Stimulated activated CD8-positive, alpha-beta memory T cell treated with anti-CD3 and anti-CD28 coated beads, Interleukin-15, amount 100 ng/mL, for 24 hours (primary cell): ENCODE measurements at places on chromosomes 6 and 20.

GRCh38 chr6:22596011-22596410, 26.6 kb downstream of the HDGFL1 start:
- no peak for DNase-seq

DNA sequence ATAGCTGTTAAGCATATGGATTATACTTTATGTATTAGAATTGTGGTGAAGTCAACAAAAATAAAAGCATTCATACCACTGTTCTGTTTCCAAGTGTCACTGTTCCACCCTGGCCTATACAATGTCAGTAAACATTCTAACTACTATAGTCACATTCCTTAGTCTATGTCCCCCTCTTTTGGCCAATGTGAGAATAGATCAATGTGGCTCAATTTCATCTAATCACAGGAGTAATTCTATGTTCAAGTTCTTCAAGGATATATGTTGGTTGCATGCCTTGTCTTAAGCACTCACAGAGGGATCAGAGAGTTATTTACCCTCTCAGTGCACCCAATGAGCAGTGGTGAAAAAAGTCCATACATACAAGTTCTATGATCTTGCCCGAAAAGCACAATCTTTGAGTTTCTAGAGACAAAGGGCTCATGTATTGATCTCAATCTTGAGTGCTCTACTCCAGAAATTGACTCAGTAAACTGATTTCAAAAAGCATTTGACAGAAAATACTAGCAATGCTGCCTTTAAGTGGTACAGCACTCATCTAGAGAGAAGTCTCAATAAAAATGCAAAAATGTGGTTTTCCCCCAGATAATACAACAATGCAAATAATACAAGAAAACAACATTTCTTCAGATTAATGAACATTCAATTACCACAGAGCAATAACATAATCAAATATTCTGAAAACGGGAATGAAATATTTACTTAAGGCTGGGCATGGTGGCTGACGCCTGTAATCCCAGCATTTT, 16.5 kb downstream of the SMLR1 start:
- no peak for DNase-seq

DNA sequence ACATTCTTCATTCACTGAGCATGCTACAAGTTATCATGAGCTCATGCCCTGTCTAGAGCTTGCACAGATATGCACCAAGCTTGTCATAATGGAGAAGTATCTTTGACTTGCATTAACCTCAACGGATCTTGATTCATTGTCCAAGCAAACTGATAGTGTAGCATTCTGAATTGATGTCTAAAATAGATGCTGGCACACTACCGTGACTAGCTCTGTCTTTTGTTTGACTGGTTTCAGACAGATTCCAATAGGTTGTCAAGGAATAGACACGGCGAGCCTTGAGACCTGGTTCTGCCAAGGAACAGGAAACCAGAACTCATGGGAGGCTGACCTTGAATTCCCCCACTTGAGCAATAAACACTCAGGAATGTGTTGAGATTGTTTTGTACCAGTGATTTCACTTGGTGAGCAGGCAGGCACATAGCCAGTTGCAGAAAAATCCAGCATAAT, 1153.1 kb upstream of the GJE1 start:
- no peak for DNase-seq

DNA sequence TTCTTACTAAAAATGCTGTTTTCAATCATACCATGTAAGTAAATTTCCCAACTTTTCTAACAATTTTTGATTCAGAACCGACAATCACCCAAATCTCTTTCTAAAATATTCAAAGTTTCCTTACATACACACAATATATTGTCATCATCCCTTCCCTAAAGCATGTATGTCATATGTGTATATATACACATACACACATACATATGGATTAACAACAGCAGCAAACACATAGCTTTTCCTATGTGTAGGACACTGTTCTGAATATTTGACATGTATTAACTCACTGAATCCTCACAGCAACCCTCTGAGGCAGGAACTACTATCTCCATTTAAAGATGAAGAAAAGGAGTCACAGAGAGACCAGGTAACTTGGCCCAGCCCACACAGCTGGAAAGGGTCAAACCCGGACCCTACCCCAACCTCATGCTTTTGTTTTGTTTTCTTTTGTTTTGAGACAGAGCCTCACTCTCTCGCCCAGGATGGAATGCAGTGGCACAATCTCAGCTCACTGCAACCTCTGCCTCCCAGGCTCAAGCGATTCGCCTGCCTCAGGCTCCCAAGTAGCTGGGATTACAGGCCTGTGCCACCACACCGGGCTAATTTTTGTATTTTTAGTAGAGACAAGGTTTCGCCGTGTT, 7.2 kb downstream of the FYN start:
- DNase-seq = no peak

DNA sequence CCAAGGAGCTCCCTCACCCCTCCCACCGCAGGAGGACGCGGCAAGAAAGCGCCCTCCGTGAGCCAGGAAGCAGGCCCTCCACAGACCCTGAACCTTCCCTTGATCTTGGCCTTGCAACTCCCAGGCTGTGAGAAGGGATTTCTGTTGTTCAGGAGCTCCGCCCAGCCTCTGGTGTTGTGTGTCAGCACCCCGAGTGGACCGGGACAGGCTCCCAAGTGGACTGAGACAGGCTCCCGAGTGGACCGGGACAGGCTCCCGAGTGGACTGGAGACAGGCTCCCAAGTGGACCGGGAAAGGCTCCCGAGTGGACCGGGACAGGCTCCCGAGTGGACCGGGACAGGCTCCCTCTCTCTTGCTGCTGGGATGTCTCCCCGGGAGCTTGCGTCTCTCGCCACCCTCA, 9.3 kb upstream of the NTSR1 start:
- DNase-seq = no peak

- DNase-seq = no peak
Measured at GRCh38 chr6:107353773-107354382, 105.5 kb downstream of the PDSS2 start.

GRCh38 chr6:70396163-70396562, 17.1 kb upstream of the FAM135A start:
- no peak for DNase-seq

GRCh38 chr20:46688151-46689081, 828 bp downstream of the TP53RK start:
- no peak for DNase-seq

DNA sequence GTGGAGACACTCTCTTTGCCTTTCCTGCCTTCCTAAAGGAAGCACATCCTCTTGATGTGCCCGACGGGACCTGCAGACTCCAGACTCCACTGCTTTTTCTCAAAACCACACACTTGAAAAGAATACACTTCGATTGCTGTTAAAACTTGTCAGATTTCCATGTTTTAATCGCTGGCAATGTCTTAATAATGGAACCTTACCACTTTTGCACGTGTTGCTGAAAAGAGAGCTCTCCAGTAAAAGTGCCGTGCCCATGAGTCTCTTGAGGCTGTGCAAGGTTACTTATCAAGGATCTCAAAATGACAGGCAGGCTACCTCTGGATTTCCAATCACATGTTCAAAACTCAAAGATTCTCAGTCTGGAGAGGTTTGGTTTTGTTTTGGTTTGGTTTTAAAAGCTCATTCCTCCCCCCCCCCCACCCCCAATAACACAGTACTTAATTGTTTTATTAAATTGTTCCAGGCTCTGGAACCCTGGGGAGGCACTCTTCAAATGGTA, 12.0 kb upstream of the TFAP2A start:
- no peak for DNase-seq

- no peak for DNase-seq
Measured at GRCh38 chr20:62063981-62064769, 1.5 kb downstream of the TAF4 start.

DNA sequence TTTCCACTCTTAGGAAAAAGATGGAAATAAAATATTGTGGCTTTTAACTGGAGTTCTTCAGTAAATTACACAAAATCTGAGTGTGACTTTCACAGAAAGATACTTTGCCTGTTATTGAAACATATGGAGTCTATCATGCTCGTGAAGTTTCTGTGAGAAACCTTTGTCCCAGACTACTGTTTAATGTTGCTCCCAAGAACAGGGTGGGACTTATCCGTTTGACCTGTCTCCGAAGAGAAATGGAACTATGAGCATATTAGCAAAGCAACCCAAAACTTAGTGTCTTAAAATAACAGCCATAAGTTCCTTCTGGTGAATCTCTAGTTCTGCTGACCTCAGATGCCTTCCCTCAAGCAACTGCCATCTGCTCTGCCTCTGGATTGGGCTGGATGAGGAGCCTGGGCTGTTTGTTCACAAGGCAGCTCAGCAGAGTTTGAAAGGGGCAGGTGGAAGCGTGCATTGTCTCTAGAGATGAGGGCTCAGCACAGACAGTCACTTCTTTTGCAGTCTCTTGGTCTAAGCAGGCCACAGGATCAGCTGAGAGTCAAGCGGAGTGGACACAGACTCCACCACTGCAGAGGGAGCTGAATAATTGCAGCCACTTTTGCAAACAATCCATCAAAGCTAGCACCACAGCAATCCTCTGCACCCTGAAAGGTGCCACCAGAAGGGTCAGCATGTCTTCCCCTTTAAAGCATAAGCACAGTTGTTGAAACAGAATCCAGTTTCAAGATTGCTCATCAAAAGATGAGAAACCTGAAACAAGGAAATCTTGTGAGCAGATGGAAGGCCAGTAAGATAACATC, 52.8 kb downstream of the MYB start:
- no peak for DNase-seq

DNA sequence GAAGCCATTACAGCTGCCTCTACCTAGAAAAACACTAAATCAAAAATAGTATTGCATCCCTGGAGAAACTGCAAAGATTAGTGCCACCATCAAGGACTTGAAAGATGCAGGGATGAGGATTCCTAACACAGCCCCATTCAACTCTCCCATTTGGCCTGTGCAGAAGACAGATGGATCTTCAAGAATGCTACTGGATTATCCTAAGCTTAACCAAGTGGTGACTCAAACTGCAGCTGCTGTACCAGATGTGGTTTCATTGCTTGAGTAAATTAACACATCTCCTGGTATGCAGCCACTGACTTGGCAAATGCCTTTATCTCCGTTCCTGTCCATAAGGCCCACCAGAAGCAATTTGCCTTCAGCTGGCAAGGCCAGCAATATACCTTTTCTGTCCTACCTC, 117.4 kb downstream of the TBC1D32 start:
- DNase-seq = no peak

DNA sequence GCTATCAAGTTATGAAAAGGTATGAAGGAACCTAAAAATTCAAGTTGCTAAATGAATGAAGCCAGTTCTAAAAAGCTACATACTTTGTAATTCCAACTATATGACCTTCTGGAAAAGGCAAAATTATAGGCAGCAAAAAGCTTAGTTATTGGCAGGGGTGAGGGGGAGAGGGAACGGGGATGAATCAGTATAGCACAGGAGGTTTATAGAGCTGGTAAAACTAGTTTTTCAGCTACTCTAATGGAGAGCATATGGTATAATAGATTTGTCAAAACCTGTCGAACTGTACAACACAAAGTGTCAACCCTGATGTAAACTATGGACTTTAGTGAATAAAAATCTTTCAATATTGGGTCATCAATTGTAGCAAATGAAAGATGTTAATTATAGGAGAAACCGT, 18.7 kb downstream of the MANEA start:
- no peak for DNase-seq

GRCh38 chr6:168949981-168950857, 303.4 kb downstream of the THBS2 start:
- no peak for DNase-seq

- no peak for DNase-seq
Measured at GRCh38 chr6:145194389-145194788, 540.9 kb downstream of the EPM2A start.

- DNase-seq = no peak
Measured at GRCh38 chr6:116762235-116762634, 3.3 kb downstream of the FAM162B start.

- DNase-seq = no peak
Measured at GRCh38 chr6:156427345-156427744, 349.8 kb upstream of the ARID1B start.

GRCh38 chr6:40715570-40716403, 128.6 kb upstream of the LRFN2 start:
- no peak for DNase-seq

GRCh38 chr20:56391596-56392131, 351 bp downstream of the AURKA start:
- no peak for DNase-seq

GRCh38 chr20:11117808-11118528, 444.2 kb upstream of the JAG1 start:
- DNase-seq = no peak

DNA sequence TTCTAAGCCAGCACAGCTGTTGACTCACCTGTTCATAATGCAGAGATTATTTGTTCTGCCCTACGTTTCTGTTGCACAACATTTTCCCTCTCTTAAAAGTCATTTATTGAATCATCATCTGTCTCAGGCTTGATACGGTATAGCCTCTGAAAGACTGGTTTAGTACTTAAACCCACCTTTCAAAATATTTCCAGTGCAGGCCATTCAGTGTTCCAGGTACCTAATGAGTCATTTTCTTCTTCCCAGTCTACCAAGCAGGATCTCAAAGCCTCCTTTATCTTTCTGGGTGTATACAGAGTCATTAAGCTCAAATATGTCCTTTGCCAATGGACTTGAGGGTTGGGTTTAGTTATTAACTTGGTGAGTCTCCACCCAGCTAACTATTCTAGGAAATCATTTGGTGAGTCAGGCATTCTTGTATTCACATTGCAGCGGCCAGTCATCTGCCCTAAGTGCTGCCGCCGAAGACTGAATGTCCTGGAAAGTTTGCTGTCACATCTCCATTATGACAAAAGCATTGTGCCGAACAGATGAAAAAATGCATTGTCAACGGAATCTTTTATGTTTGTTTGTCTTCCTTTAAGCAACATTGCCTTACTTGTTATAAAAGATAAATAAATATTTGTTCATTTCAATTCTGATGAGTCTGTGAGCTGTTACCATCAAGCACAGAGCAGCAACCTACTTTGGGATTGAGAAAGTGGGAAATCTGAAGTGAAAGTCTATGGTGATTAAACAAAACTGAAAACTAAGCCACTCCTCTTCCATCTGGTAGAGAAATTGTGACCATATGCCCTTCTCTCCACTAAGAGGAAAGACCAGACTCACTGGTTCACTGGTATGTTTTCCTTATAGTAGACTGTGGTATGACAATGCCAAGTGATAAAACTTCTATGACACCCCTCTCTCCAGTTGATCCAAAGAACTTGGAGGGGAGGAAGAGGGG, 14.3 kb upstream of the FAM135A start:
- DNase-seq = no peak

DNA sequence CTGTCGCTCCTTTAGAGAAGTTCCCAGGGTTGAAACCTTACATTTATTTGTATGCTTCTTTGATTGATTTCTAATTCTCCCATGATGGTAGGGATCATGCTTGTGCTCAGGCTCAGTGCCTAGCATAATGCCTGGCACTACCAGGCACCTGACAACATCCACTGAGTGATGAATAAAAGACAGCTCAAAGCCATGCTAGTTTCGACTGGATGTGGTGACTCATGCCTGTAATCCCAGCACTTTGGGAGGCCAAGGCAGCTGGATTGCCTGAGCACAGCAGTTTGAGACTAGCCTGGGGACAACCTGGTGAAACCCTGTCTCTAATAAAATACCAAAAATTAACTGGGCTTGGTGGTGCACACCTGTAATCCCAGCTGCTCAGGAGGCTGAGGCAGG, 11.6 kb upstream of the CD164 start:
- no peak for DNase-seq

- DNase-seq = no peak
Measured at GRCh38 chr6:148935705-148936435, 189.0 kb downstream of the UST start.

- no peak for DNase-seq
Measured at GRCh38 chr20:1868856-1869255, 26.4 kb upstream of the SIRPA start.
